ENCODE measurements at places on chromosomes 11 and 22. TPM values are rescaled to one million over a fixed set of nuclear protein-coding genes. Genes with fewer than 3 reads are reported as not detected.
A peak's percentile ranks its signal among the peaks of the same experiment; 100 is the strongest.

DNA sequence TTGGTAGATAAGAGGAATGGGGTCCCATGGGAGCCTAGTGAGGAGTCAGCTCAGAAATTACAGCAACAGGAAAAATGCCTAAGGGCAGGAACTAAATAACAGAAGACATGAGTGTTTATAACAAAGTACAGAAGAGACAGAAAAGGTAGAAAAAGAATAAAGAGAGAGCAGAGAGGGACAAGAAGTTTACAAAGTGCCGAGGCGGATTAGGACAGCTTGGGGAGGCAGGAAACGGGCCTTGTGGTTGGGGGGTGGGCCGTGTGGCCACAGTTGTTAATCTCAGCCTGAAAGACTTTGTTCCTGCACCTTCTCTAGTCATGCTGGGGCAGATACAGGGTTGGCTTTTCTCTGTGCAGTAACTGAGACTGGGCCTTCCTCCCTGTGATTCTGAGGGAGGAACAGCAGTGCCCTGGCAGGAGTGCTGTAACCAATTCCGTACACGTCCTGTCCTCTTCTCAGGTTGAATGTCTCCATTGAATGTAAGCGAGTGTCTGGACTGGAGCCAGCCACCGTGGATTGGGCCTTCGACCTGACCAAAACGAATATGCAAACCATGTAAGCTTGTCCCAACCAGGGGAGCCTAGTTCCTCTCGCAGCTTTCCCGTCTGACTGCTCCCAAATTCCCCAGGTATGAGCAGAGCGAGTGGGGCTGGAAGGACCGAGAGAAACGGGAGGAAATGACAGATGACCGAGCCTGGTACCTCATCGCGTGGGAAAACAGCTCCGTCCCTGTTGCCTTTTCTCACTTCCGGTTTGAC lies 13.2 kb downstream of the NAA40 start:
- no peak for DNase-seq

DNA sequence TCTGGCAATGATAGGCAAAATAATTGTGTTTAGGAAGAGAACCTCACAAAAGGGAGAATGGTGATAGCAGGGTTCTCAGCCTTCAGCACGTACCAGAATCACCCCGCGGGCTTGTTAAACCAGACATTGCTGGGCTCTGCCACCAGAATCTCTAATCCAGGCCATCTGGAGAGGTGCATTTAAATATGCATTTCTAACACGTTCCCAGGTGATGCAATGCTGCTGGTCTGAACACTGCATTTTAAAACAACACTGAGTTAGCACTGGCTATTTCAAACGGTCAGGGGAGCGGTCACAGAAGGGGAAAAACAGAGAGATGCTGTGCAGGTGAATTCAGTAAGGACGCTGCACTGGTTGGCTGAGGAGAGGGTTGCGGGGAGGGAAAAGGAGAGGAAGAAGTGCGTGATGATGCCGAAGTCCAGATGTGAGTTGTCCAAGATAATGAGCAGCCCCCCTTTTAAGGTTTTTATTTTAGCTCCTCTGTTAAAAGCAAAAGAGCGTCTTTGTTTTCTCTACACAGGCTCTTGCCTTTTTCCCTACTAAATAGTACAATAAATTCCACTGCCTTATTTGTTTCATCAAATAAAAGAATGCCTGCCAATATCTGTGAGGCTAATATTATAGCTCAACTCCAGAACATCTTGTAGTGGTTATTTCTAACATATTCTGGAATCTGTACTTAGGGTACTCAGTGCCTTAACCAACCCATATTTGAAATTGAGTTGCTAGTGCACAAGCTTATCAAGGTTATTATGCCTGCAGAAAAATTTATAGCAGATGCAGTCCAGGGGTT lies 109.6 kb upstream of the POU2AF2 start:
- no peak for DNase-seq

DNA sequence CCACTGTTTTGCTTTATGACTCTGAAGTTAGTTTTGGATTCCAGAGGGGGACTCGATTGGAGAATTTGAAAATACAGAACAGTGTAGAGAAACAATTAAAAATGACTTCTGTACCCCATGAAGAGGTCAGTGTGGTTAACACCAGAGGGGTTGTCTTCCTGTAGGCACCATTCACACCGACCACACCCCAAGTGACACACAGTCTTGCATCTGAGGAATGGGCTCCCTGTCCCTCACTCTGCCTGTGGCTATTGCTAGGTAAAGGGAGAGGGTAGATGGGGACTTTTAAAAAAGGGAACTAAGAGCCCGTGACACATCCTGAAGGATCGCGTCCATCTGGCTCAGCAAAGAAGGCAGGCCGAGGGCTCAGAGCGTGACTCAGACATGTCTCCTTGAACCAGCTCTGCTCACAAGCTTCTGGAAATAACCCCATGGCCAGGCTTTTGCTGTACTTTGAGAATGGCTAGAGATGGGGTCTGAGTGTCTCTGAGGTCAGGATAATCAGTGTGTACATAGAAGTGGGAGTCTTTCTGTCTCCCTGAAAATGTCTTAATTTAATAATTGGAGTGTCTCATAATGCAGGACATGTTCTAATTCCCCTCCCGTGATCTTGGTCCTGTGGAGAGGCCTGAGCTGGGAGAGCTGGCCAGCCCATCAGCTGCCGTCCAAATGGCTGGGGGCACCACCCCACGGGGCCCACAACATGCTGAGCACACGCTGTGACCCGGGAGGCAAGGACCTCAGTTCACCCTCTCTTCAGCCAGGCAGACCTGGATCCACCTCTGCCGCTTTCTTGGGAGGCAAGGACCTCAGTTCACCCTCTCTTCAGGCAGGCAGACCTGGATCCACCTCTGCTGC lies 39.3 kb downstream of the SGSM1 start:
- DNase-seq = peak; percentile 13

DNA sequence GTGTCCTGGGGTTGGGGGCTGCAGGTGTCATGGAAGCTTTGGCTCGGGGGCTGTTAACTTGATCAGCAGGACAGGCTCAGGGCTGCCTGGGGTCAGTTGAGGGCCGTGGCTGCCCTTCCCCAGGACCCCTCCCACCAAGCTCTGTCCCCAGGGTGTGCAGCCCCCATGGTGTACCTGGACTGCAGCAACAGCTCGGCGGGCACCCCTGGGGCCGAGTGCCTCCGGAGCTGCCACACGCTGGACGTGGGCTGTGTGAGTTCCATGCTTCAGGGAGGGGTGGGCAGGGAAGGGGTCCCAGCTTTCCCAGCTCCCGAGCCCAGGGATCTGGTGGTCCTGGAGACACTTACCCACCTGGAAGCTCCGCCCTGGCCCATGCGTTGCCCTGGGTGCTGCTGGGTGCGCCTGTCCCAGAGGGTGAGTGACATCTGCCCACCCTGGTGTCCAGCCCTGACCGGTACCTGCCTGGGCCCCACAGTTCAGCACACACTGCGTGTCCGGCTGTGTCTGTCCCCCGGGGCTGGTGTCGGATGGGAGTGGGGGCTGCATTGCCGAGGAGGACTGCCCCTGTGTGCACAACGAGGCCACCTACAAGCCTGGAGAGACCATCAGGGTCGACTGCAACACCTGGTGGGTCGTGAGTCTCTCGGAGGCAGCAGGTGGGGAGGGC lies 11.3 kb downstream of the MUC5B start:
- DNase-seq = no peak

GRCh38 chr11:26621132-26621531 lies 49.1 kb upstream of the MUC15 start:
- DNase-seq = peak; percentile 33

DNA sequence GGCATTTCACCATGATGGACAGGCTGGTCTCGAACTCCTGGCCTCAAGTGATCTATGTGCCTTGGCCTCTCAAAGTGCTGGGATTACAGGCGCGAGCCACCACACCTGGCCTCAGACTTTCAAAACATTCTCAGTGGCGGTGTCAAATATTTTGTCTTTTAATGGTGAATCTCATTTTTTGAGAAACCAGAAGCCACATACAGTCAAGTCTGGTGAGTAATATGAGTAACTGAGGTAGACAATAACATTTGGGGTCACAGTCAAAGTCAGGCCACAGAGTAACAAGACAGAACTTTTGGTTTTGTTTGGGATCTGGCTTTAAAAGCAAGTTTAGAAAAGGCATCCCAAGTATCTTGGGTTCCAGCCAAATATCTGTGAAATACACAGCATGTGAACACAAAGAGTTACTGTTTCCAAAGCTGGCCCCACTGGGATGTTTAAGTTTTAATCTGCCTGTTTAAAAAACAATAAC lies 5.6 kb upstream of the TMA7B start:
- DNase-seq = no peak

DNA sequence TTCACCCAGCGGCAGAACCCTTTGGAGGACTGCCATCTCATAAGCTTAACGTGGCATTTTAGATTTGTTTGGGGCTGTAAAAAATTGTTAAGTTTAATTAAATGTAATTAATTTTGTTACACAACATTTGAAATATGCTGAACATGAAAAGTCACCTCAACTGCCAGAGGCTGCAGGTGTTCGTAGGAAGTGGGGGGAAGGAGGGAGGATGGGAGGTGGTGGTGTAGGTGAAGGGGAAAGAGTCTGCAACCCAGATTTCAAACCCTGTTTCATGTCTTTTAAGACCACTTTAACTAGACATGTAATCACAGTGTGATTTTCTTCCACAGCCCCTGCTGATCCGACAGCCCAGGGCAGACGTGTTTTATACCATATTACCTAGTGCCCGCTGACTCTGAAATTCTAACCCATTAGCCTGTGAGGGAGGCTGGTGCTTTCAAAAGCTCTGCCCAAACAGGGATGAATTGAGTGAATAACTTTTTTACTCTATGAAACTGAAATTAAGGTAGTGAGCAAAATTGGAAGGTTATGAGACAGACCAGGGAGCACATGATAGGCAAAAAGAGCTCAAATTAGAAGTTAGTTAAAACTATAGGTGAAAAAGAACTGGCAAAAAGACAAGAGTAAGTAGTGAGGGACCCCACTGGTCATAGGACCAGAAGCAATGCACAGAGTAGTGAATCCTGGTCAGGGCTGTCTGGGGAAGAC lies 279.8 kb downstream of the DDX10 start:
- no peak for DNase-seq

DNA sequence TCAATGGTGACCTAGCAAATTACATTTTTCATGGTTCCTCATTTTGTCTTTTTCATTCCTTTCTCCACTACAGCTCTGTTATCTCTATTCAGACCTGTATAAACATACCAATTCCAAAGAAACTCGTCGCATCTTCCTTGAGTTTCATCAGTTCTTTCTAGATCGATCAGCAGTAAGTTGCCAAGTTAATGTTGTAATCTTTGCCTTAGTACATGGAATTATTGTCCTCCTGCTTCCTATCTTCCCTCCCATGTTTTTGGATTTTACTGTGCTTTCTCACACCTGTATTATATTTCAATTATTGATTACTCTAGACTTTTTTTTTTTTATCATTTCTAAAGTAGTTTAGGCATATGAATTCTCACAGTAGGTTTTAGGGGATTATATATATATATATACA lies 69.5 kb upstream of the GRIK4 start:
- no peak for DNase-seq

DNA sequence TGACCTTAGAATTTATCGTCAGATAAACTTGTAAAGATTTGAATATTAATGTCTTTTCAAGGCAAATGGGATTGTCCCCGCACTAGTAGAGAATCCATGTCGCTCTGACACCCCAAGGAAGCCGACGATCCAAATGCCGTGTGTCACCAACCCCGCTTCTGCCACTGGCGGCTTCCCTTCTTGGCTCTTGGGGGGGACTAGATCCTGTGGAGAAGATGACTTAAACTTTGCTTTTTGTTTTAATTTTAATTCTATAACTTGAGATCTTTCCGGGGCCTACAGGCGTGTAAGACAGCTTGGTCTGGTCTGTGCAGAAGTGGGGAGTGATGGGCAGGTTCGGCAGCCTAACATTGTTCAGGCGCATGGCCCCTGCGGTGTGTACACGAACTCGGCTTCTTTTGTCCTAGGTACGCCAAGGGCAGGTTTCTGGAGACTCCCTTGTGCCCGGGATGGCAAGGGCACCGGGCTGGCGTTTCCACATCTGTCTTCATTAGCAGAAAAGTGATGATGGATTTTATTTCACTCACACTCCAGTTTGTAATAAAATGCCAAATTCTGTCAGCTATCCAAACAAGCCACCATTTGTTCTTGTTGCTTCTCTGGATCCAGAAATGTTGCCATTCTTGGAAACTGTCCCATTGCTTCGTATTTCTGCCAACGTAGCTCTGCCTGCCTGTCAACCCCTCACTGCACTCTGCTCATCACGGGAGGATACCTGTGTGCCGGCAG lies 6.7 kb downstream of the YDJC start:
- no peak for DNase-seq

GRCh38 chr11:109970516-109971183 lies 122.5 kb upstream of the ZC3H12C start:
- DNase-seq = no peak

- DNase-seq = no peak
These were observed 364.9 kb downstream of the BRD1 start for GRCh38 chr22:49462795-49463194.

- DNase-seq = no peak
These were observed 573.5 kb upstream of the LUZP2 start for GRCh38 chr11:23923357-23923756.

Gene OR8G1
- total RNA-seq = not detected

Gene RIMBP3C
- 3.2 TPM for total RNA-seq

Gene PGA4
- total RNA-seq = 0.88 TPM

Gene STX3
- 42.3 TPM for total RNA-seq

All from cardiac muscle cell (in vitro differentiated cells and primary cell).